ENCODE measurements at places on chromosomes 12 and 14. TPM values are rescaled to one million over a fixed set of nuclear protein-coding genes. Genes with fewer than 3 reads are reported as not detected.

Gene IFI27L2
- 52.4 TPM for total RNA-seq

Gene ZNF891
- total RNA-seq = 1.2 TPM

Gene OR6S1
- not detected for total RNA-seq

Gene RASAL1
- not detected for total RNA-seq

Gene KRT75
- total RNA-seq = not detected

Data from Right ventricle myocardium inferior (tissue), 1 donor.